Endodermal cell (in vitro differentiated cells): ENCODE measurements at places on chromosomes 2 and 18. TPM values are rescaled to one million over a fixed set of nuclear protein-coding genes. Genes with fewer than 3 reads are reported as not detected.
A peak's percentile ranks its signal among the peaks of the same experiment; 100 is the strongest.

DNA sequence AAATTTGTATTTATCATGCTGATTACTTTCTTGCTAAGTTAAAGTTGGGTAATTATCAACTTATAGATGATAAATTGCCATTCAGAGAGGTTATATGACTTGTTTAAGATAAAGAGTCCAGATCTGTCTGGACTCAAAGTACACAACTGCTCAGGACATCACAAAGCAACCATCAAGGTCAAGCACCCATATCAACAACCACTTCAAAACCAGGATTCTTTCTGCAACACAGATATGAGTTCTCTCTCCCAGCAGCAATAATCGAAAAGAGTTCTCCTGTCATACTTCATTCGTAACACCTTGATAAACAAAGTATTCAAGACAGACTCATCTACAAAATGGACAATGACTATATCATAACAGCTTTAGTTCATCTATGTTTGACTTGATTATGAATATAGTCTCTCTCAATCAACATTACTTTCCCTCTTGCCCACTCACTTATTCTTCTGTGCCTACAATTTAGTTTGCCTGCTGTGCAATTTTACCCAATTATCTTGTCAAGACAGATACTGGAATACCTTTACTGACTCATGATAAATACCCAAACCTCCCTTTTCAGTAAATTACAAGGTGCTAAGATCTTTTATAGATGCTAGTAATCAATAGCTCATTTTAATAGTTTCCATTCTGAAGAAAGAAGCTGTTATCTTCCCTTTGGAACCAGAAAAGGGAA is 281.8 kb downstream of the NBAS start:
- no peak overlapping the region for H3K27ac ChIP-seq
- no peaks in the 10 kb centered on the region for H3K27me3 ChIP-seq
- no peak for DNase-seq
- H3K4me3 ChIP-seq, result no peak overlapping the region
- peaks cover 4% of the 10 kb centered on the region for H3K36me3 ChIP-seq
- H3K4me1 ChIP-seq, result no peaks in the 10 kb centered on the region

DNA sequence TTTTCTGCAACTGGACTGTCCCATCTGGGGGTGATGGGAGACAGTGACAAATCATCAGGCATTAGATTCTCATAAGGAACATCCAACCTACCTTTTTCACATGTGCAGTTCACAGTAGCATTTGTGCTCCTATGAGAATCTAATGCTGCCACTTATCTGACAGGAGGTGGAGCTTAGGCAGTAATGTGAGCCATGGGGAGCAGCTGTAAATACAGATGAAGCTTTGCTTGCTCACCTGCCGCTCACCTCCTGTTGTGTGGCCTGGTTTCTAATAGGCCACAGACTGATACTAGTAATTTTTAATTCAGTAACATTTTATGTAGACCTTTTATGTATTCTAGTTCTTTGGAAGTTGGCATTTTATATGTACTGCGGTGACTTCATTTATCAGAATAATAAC is 180.1 kb upstream of the SPOPL start:
- H3K36me3 ChIP-seq, result no peaks in the 10 kb centered on the region
- H3K27ac ChIP-seq, result no peak overlapping the region
- no peak overlapping the region for H3K4me3 ChIP-seq
- no peaks in the 10 kb centered on the region for H3K27me3 ChIP-seq
- H3K4me1 ChIP-seq, result no peaks in the 10 kb centered on the region
- DNase-seq, result peak; percentile 51

DNA sequence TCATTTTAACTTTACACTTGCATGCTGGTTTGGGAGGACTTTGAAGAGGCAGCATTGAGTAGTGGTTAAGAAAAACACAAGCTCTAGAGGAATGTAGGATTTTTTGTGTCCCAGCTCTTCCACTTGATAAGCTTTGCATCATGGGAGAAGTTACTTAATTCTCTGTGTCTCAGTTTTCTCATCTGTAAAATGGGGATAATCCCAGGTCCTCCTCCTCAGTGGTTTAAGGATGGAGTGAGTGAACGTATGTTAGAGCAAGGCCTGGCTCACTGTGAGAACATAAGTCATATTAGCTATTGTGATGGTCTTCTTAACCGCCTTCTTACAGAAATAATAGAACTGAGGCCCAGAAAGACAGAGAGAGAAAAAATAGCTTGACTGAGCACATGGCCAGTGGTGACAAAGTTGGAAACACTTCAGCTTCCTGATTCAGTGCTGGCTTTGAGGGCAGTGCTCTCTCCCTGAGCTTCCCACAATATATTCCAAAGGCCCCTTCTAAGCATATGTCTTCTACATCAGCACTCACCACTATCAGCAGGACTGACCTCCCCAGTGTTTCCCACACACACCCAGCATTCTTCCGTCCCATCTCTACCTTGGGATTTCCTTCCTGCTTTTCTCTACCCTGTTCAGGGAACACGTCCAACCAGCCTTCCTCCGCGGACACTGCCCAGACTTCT is 214.9 kb upstream of the TNP1 start:
- DNase-seq, result no peak
- H3K27ac ChIP-seq, result no peak overlapping the region
- no peaks in the 10 kb centered on the region for H3K27me3 ChIP-seq
- H3K4me1 ChIP-seq, result no peaks in the 10 kb centered on the region

GRCh38 chr2:26847307-26847654 is 651 bp upstream of the DPYSL5 start:
- H3K4me1 ChIP-seq, result peaks cover 4% of the 10 kb centered on the region
- peaks cover 76% of the 10 kb centered on the region for H3K27me3 ChIP-seq
- H3K27ac ChIP-seq, result peak overlapping the region; percentile 81
- no peak for DNase-seq
- H3K4me3 ChIP-seq, result peak overlapping the region; percentile 76

FZD7 gene
- 264 and 266 TPM in 2 replicates for total RNA-seq

CFAP221 gene
- 13.4 to 18.3 TPM (median 18.0 TPM) in 3 replicates for total RNA-seq

- H3K27ac ChIP-seq, result no peak overlapping the region
- no peaks in the 10 kb centered on the region for H3K36me3 ChIP-seq
- no peak overlapping the region for H3K4me3 ChIP-seq
- H3K4me1 ChIP-seq, result no peaks in the 10 kb centered on the region
These were observed 70.6 kb upstream of the GLS start for GRCh38 chr2:190809876-190810525.

GRCh38 chr18:23302851-23303527 is 150.1 kb upstream of the RIOK3 start:
- H3K27ac ChIP-seq, result no peak overlapping the region
- no peak overlapping the region for H3K4me3 ChIP-seq
- H3K4me1 ChIP-seq, result peaks cover 7% of the 10 kb centered on the region
- DNase-seq, result peak; percentile 33
- no peaks in the 10 kb centered on the region for H3K36me3 ChIP-seq

DNA sequence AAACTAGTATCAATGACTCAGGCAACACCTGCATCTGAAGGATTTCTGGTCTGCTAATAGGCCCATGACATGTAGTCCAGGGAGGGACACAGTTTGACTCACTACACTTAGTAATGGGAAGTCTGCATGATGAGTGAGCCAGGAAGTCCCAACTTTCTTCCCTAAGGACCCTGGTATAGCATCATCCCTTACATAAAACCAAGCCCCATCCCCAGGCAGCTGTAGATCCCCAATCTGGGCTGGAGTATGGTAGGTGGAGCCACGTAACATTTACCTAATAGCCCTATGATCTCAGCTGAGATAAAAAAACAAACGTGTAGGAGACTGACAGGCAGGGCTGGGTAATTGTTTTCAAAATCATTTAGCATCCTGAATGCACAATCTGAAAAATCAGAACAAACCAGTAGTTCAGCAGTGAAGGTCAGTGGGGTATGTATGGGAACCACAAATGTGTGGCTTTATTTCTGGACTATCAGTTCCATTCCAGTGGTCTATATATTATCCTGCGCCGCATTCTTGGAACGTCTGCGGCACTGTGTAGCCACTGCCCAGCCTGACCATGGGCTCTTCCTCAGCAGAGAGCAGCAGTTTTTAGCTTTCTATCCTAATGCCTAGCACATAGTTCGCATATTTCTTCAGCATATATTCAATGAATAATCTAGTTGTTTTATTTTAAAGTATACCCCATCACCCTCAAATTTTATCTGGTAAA is 33.5 kb downstream of the EPB41L3 start:
- H3K27me3 ChIP-seq, result no peaks in the 10 kb centered on the region
- H3K4me3 ChIP-seq, result no peak overlapping the region
- no peaks in the 10 kb centered on the region for H3K4me1 ChIP-seq
- H3K27ac ChIP-seq, result no peak overlapping the region
- DNase-seq, result no peak

DNA sequence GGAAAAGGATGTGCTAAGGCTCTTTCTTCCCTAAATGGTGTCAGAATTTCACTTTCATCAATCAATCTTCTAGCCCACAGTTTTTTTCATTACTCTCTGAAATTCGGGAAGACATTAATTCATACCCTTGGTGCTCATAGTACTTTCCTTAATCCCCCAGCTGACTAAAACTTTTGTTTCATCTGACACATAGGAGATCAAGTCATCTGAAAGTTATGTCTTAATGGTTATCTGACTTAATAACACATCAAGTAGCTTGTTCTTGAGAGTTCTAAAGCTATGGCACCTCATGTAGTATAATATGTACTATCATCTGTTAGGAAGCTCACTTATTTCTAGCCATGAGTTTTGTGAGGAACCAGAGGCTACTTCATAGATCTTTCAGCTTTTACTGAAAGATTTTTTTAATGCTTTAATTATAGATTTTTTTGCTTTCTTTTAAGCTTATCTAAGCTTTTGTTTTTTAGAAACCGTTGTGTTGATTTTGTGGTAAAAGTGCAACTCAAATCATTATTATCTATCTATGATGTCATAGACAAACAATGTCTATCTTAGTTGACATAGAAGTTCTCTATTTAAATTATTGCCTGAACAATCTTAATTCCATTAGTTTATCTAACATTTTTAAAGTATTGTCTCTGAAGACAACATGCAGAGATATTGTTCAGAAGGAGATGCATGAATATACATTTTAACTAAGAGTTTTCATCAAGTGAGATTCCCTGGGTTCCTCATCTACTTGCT is 93.6 kb upstream of the UBXN4 start:
- no peak for DNase-seq
- no peak overlapping the region for H3K27ac ChIP-seq
- peaks cover 55% of the 10 kb centered on the region for H3K36me3 ChIP-seq
- no peak overlapping the region for H3K4me3 ChIP-seq
- H3K27me3 ChIP-seq, result no peaks in the 10 kb centered on the region

DNA sequence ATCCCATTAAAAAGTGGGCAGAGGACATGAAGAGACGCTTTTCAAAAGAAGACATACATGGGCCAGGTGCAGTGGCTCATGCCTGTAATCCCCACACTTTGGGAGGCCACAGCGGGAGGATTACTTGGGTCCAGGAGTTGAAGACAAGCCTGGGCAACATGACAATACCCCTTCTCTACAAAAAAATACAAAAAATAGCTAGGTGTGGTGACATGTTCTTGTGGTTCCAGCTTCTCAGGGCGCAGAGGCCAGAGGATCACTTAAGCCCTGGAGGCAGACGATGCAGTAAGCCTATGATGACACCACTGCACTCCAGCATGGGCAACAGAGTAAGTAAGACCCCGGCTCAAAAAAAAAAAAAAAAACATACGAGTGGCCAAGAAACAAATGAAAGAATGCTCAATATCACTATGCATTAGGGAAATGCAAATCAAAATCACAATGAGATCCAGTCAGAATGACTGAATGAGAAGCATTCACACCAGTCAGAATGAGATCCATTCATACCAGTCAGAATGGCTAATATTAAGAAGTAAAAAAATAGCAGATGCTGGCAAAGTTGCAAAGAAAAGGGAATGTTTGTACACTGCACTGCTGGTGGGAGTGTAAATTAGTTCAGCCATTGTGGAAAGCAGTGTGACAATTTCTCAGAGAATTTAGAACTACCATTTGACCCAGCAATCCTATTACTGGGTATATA is 550.2 kb upstream of the SLC39A10 start:
- no peak overlapping the region for H3K27ac ChIP-seq
- no peak overlapping the region for H3K4me3 ChIP-seq
- H3K27me3 ChIP-seq, result no peaks in the 10 kb centered on the region
- H3K4me1 ChIP-seq, result no peaks in the 10 kb centered on the region
- no peak for DNase-seq

UGT1A8 gene
- total RNA-seq, result not detected in 3 replicates

PTPN2 gene
- 44.4 to 47.3 TPM (median 45.5 TPM) in 3 replicates for total RNA-seq

GAL3ST2 gene
- 0.55 to 0.91 TPM (median 0.77 TPM) in 3 replicates for total RNA-seq

- H3K36me3 ChIP-seq, result peaks cover 15% of the 10 kb centered on the region
- no peak overlapping the region for H3K27ac ChIP-seq
- H3K27me3 ChIP-seq, result no peaks in the 10 kb centered on the region
- peaks cover 3% of the 10 kb centered on the region for H3K4me1 ChIP-seq
- H3K4me3 ChIP-seq, result no peak overlapping the region
- DNase-seq, result no peak
These were observed 21.7 kb downstream of the MIB1 start for GRCh38 chr18:21762181-21762772.

DNA sequence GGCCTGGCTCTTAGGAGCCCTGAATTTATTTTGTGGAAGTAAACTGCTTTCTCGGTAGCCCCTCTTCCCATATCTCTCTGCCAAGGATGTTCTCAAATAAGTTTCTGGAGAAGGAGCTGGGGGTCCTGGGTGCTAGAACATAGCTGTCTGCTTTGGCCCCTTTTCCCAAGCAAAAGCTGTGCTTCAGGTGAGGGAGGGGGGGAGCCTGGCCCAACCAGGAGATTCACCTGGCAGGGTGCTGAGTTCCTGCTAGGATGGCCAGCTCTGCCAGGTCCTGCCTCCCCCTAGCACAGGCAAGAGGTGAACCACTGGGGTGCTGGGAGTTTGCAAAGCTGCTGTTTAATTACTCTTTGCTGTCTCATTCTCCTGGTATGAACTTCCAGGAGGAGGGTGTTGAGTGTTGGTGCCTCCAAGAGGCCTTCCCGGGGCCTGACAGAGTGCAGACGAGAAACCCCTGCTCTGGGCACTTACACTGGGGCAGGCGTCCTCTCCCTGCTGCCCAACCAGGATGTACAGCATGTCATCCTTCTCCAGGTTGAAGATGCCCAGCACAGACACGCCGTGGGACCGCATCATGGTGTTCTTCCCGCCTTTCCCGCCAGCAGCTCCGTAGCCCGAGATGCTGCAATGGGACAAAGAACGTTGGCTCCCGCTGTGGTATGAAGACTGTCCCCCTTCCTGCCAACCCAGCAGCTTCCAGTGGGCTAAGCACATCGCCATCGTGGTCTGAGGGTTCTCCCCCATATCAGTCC is 124.2 kb downstream of the CLIP4 start:
- DNase-seq, result peak; percentile 63
- no peaks in the 10 kb centered on the region for H3K4me1 ChIP-seq

DNA sequence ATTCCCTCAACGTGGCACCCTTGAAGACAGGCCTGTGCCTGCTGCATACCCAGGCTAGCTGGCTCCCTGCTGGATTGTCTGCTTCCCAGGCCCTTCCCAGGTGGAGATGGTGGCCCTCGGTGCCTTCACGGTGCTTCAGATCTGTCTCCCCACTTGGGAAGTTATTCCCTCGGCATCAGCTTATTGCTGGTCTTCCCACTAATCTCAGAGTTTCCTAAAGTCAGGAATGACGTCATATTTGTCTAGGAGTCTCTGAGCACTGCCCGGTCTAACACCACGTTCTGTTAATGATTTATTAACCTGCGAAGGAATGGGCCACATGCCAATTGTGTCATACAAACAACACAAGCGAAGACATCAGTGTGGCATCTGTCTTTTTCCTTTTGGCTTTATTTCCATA is 269.8 kb upstream of the ID2 start:
- H3K27me3 ChIP-seq, result no peaks in the 10 kb centered on the region
- H3K27ac ChIP-seq, result no peak overlapping the region
- no peaks in the 10 kb centered on the region for H3K36me3 ChIP-seq
- no peaks in the 10 kb centered on the region for H3K4me1 ChIP-seq
- H3K4me3 ChIP-seq, result no peak overlapping the region

ANKAR gene
- 4.9 and 7.4 TPM in 2 replicates for total RNA-seq
